Natural killer cell treated with Interleukin-12 subunit alpha and Interleukin-12 subunit beta and Interleukin-15 and Interleukin-18, amount 100 ng/mL, for 72 hours (primary cell): ENCODE measurements at places on chromosomes 16 and 17.

- no peak for DNase-seq
Measured at GRCh38 chr17:62675701-62676100, 48.2 kb downstream of the MRC2 start.

DNA sequence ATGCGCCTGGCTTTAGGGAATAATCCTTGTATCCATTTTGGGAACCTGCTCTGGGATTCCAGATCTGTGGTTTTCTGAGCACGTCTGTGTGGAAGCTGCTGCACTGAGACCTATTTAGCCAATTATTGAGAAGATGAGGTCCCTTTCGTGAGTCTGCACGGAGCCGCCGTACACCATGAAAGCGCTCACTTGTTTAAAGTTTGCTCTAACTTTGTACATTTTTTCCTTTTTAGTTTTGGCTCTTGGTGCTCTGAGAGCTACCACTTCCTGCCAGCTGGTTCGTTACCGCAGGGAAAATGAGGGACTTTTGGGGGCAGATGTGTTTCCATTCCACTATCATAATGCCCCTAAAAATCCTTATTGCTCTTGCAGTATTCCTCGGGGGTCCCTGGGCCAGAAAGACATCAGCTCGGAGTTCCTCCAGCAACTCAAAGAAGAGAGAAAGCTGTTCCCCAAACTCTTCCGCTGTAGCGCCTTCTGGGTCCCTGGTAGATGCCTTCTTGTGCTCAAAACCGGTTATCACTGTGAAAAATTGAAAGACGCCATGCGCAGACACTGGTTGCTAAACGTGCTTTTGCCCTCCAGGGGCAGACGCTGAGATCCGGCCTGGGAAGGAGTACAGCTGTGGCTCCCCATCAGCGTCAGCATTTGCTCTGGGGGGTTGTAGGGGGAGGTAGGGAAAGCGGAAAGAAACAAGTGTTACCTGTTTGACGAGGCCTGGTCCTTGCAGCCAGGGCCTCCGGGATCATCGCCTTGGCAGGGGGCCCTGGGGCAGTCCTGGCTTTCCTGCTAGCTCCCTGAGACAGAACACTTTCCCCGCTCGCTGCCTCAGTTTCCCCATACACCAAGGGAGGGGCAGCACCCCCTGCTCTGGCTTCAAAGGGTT lies 238.1 kb downstream of the MRTFB start:
- DNase-seq = no peak

GRCh38 chr16:23359092-23359760 lies 57.1 kb downstream of the SCNN1B start:
- DNase-seq = no peak

DNA sequence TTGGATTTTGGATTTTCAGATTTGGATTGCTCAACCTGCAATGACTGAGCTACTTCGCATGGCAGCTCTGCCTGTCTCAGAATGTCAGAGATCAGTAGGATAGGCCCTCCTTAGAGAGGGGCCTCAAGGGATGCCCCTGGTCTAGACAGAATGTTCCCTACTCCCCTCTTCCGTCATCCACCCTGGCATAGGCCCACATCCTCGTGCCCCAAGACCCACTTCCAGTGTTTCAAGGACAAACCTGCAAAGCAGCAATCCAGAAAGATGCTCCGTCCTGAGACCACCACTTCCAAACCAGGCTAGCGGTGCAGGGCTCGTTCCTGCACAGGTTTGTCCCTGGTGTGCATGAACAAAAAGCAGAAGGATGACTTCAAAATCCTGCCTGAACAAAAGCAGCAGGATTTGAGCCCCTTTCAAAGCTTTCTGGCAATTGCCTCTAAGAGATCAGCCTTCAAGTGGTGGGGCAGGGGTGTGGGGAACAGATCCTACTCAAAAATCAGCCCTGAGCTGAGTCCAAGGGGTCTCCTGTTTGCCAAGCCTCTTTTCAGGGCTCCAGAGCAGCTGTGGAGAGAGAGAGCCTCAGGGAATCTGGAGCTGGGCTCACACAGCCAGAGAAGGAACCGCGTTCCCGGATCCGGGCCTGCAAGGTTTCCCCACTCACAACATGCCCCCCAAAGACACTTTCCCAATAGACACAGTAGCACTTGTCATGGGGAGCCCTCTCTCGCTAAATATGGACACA lies 121.1 kb downstream of the SOCS1 start:
- no peak for DNase-seq

DNA sequence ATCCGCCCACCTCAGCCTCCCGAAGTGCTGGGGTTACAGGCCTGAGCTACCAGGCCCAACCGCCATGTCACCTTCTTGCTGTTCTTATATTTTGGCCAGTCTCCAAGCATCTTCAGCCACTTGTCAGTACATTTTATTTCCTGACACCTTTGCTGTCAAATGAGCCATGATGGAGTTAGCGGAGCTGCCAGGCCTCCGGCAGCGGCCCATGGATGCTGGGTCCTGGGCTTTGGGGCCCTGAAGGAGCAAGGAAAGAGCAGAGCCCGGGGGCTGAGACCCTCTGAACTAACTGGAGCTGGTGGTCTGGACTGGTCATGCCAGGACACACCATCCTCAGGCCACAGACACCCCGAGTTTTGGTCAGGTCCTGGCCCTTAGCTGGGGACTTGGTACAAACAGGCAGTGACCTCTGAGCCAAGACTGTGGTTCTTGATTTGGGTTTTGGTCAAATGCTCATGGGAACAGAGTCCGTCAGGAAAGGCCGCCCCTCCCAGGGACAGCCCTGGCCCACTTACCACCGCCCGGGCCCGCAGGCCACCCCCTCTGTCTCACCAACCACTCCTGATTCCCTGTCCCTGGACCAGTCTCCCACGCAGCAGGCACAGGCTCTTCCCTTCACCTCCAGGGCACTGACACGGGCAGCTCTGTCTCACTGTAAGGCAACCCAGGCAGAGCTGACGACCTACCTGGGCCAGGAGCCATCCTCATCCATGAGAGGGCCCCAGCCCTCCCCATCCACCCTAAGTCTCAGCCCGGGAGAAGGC lies 42.0 kb downstream of the TNFRSF13B start:
- DNase-seq = no peak

DNA sequence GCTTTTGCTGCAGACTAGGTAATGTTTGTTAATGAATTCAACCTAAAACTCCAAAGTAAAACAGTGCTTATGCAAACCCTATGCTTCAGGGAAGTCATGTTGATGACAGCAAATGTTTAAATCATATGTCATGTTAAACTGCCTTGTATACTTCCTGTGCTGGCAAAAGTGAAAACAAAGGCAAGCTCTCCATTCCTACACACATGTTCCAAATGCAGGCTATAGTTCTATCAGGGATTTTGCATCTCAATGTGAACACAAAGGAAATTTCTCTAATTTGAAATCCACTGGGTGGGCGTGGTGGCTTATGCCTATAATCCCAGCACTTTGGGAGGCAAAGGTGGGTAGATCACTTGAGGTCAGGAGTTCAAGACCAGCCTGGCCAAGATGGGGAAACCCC lies 19.3 kb downstream of the UNK start:
- no peak for DNase-seq

DNA sequence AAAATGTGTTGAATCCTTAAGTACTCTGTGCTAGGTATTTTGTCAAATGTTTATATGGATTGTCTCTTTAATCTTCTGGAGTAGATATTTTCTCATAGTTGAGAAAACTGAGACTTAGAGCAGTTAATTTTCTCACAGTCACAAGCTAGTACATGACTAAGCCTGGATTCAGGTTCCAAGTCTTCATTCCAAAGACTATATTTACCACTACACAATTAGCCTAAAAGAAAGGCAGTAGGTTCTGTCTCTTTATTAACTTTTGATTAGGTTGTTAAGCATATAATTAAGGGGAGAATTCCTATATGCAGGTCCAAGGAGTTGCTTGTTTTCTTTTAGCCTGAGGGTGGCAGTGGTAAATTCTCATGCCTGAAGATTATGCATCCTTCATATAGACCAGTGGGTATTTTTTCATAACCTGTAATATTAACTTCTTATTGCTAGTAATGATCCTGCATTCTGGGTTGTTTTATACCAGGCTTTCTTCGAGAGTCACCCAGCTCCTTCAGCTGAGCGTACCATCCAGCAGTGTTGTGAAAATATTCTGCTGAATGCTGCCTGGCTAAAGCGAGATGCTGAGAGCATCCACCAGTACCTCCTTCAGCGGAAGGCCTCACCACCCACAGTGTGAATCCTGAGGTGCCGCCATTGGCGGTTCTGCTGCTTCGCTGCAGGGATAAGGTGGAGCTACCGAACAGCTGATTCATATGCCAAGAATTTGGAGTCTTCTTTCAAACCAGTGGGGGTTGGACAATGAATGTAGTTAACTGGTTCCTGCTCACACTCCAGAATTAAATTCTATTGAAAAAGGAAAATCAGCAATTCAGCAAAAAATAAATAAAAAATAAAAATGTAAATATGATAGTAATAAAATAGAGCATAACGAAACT lies 28.2 kb upstream of the KPNB1 start:
- no peak for DNase-seq

GRCh38 chr17:32849879-32850278 lies 27.0 kb downstream of the MYO1D start:
- no peak for DNase-seq

DNA sequence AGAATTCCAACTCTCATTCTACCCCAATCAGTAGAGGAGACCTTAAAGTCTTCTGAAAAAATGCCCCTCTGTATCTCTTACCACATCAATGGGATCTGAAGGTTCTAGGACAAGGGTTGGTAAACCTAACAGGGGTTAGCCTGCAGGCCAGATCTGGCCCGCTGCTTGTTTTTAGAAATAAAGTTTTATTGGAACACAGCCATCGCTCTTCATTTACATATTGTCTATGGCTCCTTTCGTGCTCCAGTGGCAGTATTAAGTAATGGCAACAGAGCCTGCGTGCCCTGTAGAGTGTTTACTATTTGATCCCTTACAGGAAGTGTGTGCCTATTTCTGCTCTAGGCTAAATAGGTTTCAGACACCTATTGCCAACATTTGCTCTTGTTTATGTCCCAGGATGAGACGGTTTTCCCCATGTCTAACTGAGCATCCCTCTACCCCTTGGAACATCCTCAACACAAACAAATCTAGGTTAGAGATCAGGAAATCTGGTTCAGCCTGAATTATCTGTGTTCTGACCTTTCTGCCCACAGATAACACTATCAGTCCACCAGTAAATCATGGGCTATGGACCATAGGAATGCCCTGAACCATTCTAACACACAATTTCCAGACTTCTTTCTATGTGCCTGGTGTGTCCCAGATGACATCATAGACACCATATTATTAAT lies 44.2 kb upstream of the ERCC4 start:
- DNase-seq = no peak

GRCh38 chr17:69287168-69287567 lies 39.8 kb downstream of the ABCA5 start:
- DNase-seq = no peak

DNA sequence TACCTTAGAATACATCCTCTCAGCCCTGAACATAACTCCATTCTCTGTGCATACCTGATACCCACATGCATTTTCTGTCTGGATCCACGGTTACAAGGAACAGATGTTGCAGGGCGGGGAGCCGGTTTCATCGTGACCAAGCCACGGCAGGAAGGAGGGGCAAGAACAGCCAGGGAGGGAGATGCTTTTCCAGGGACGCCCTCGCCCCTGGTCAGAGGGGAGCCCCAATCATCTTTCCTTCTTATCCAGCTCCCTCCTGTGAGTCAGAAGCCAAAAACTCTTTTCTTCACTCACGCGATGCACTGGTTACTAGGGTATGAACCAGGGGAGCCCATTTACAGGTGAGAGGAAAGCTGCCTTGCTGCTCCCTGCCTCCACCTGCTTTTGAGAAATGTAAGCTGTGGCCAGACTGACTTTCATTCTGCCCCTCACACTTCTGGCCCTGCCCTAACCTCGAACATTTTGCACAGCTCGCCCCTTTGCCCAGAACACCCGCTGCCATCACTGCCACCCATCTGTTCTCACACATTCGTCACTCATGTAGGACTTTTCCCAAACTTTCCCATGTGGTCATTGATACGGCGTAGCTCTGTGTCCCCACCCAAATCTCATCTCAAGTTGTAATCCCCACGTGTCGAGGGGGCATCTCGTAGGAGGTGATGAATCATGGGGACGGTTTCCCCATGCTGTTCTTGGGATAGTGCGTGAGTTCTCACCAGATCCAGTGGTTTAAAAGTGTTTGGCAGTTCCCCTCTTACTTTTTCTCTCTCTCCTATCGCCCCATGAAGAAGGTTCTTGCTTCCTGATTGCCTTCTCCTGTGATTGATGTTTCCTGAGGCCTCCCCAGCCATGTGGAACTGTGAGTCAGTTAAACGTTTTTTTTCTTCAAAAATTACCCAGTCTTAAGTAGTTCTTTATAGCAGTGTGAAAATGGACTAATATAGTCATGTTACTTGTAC lies 20.5 kb downstream of the FOXL1 start:
- no peak for DNase-seq

DNA sequence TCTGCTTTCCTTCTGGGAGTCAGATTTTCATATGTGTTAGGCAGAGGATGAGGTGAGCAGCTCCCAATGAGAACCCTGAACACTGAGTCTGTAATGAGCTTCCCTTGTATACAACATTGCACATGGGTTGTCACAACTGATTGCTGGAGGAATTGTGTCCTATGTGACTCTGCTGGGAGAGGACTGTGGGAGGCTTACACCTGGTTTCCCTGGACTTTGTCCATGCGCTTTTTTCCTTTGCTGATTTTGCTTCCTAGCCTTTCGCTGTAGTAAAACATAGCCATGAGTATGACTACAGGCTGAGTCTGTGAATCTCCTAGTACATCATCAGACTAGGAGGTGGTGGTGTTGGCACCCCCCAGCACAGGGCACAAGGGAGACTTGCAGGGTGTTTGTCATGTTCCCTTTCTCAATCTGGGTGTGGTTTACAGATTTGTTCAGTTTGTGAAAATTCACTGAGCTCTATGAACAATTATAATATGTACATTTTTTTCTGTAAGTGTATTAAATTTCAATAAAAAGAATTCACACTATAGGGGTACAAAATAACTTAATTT lies 1.7 kb upstream of the PLK1 start:
- no peak for DNase-seq

- DNase-seq = no peak
Measured at GRCh38 chr16:6642271-6642670, 690.4 kb upstream of the RBFOX1 start.

GRCh38 chr16:57695680-57696069 lies 1.1 kb downstream of the DRC7 start:
- no peak for DNase-seq

DNA sequence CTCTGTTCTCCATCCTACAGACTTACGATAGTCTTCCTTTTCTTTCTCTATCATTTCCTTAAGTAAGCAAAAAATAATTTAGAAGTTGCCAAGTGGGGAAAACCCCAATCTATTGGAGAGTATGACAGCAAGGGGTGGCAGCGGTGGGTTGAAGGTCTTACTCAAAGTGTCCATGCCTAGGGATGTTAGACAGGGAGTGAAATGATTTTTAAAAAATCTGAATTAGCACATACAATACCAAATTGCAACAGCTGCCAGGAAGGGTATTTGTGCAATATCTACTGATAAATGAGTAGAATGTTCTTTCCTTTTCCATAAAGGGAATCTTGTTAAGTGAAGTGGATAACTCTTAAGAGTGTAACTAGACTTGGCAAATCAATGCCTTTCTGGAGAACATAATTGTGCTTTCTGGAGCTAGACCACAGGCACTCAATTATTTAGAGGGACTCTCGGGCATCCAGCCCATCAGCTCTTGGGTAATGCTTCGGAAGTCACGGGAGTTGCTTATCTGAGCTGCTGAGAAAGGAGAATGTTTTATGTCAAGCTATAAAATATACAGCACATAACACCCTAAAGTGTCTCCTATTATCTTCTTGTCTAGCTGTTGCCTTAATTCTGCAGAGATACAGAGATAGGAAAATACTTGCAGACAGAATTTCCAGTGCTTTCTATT lies 151.5 kb downstream of the KCNJ2 start:
- no peak for DNase-seq

- DNase-seq = no peak
Measured at GRCh38 chr16:71431991-71432390, 9.9 kb downstream of the TLE7 start.
